ENCODE measurements at places on chromosomes 2 and 18. TPM values are rescaled to one million over a fixed set of nuclear protein-coding genes. Genes with fewer than 3 reads are reported as not detected.

The TLX2 gene
- not detected for total RNA-seq

The SH3RF3 gene
- 61.7 TPM for total RNA-seq

The ATP6V1B1 gene
- total RNA-seq = 4.4 TPM

- H3K4me1 ChIP-seq = peaks cover 6% of the 10 kb centered on the region
- no peak overlapping the region for H3K4me3 ChIP-seq
- no peak overlapping the region for H3K27ac ChIP-seq
- no peak for DNase-seq
These were observed 9.0 kb upstream of the NTSR2 start for GRCh38 chr2:11679016-11679415.

DNA sequence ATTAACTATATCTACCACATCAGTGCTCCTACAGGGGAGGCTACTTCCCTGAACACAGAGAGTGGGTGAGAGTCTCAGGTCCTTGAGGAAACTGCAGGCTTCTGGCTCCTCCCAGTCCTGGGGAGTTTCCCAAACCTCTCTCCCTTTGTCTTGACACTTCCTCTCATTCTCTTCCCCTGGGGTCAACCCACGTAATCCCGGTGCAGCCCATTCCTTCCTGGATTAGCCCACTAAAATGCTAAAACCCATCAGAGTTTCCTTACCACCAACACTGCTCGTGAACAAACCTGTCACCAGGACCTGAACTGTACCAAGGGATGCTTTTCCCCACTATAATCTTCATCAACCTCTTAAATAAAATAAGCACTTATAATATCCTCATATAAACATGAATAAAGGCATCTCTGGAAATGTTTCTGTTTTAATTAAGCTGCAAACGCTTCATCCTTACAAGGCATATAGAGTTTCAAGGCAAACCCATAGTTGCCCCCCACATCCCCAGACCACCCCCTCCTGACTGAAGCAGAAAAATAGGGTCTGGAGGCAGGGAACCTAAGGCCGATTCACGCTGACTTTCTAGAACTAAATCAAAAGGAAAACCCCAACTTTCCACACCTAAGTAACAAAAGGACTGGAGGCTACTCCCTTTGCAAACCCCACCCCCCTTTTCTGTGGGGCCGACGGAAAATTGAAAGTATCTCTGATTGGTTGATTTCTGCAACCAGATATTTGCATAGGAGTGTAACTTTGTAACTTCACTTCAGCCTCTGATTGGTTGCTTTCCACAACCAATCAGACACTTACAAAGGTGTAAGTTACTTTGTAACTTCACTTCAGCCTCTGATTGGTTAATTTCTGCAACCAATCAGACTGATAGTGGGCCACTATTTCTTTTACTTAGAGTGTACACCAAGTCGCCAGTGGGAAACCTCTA lies 19.0 kb downstream of the TMSB10 start:
- no peaks in the 10 kb centered on the region for H3K36me3 ChIP-seq
- peaks cover 11% of the 10 kb centered on the region for H3K4me1 ChIP-seq
- no peak overlapping the region for H3K27ac ChIP-seq
- DNase-seq = no peak
- H3K4me3 ChIP-seq = no peak overlapping the region

DNA sequence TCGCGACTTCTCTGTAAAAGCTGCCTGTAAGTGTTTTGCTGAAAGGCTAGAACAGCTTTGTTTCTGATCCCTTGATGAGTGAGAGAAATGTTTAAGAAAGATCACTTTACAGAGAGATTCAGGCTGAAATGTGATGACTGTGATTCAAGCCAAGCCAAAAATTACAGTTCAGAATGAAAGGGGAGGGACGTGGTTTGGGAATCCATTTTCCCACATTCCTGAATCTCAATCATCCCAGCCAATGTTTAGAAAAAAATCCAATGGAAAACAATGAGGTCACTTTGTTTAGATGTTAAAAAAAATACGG lies 416.7 kb downstream of the ARHGAP15 start:
- no peaks in the 10 kb centered on the region for H3K27me3 ChIP-seq
- H3K36me3 ChIP-seq = no peaks in the 10 kb centered on the region
- H3K27ac ChIP-seq = no peak overlapping the region
- H3K4me1 ChIP-seq = no peaks in the 10 kb centered on the region

The VSNL1 gene
- not detected for total RNA-seq

GRCh38 chr18:52648201-52648600 lies 308.2 kb downstream of the DCC start:
- DNase-seq = no peak
- H3K36me3 ChIP-seq = no peaks in the 10 kb centered on the region
- H3K27me3 ChIP-seq = no peaks in the 10 kb centered on the region
- no peak overlapping the region for H3K27ac ChIP-seq
- no peaks in the 10 kb centered on the region for H3K4me1 ChIP-seq
- H3K4me3 ChIP-seq = no peak overlapping the region

DNA sequence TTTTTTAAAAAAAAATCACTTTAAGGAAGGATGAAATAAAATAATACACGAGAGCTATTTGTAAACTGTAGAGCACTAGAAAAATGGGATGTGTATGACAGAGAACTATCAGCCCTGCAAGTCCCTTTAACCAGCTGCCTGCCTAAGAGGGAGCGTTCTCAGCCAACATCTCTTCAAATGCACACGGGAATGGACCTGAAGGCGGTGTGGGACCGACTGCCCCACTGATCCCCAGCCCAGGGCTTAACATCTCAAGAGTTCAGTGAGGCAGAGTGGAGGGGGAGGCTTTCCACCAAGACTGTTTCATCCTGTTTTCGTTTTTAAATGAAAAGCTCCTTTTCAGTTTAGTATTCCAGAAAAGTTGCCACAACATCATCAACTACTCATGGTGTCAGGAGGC lies 2.2 kb downstream of the INPP4A start:
- peaks cover 2% of the 10 kb centered on the region for H3K4me1 ChIP-seq
- H3K4me3 ChIP-seq = no peak overlapping the region
- DNase-seq = no peak
- no peaks in the 10 kb centered on the region for H3K36me3 ChIP-seq
- H3K27me3 ChIP-seq = no peaks in the 10 kb centered on the region

DNA sequence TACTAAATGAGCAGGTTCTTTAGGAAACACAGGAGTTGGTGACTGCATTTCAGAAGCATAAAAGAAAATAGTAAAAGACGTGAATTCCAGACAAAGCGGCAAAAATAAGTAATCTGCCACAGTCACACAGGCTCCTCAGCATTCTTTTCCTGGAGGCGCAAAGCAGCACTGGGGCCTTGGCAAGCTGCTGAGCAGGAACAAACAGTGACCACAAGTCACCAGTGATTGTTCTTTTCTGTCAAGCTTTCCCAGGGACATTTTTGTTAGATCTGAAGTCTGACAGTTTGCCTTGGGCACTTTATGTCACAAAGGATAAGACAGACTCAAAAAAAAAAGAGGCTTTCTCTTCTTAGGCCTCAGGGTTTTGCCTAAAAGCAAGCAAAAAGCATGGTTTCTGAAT lies 216.2 kb downstream of the CDH20 start:
- no peak overlapping the region for H3K27ac ChIP-seq
- H3K27me3 ChIP-seq = no peaks in the 10 kb centered on the region
- H3K4me1 ChIP-seq = no peaks in the 10 kb centered on the region
- no peaks in the 10 kb centered on the region for H3K36me3 ChIP-seq
- no peak for DNase-seq
- H3K4me3 ChIP-seq = no peak overlapping the region

GRCh38 chr18:79610461-79611039 lies 69.1 kb upstream of the CTDP1 start:
- no peak overlapping the region for H3K27ac ChIP-seq
- H3K27me3 ChIP-seq = no peaks in the 10 kb centered on the region
- H3K4me3 ChIP-seq = no peak overlapping the region
- no peaks in the 10 kb centered on the region for H3K36me3 ChIP-seq
- no peaks in the 10 kb centered on the region for H3K4me1 ChIP-seq

DNA sequence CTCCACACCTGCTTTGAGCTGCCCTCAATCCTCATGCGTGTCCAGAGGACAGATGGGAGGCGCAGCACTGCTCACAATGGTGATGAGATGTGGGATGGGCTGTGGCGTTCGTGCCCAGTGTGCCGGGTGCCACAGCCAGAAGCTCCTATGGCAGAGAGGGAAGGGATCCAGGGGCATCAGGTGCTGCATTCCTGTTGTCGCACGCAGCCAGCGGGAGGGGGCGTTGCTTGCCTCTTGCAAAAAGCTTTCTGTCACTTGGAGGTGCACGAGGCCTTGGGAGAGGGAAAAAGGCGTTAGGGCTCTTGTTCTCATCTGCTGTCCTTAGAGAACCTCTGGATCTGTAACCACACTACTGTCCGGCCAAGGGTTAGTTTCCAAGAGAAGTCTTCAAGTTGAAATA lies 29.2 kb upstream of the ALLC start:
- no peak for DNase-seq
- no peak overlapping the region for H3K27ac ChIP-seq
- H3K36me3 ChIP-seq = no peaks in the 10 kb centered on the region
- no peaks in the 10 kb centered on the region for H3K4me1 ChIP-seq
- H3K27me3 ChIP-seq = no peaks in the 10 kb centered on the region
